ENCODE measurements at places on chromosomes 7 and 10.

DNA sequence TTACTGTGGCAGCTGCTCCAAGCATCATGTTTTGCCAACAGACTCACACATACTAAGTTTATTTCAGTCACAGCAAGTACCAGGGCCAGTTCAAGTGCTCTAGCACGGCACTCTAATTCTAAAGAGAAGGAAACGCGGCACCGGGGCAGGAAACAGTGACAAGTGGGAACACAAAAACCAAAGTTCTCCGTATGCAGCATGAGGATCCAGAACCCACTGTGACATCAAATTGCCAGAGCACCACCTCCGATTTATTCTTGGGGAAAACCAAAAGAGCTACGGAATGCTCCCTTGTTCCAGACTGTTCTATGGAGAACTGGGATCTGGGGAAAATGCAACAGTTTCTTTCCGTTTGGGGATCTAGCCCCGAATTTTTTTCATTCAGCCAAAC, 448 bp upstream of the PTER start:
- peak; percentile 14 for DNase-seq

GRCh38 chr10:21688009-21688332, 153.9 kb downstream of the MLLT10 start:
- DNase-seq = no peak

DNA sequence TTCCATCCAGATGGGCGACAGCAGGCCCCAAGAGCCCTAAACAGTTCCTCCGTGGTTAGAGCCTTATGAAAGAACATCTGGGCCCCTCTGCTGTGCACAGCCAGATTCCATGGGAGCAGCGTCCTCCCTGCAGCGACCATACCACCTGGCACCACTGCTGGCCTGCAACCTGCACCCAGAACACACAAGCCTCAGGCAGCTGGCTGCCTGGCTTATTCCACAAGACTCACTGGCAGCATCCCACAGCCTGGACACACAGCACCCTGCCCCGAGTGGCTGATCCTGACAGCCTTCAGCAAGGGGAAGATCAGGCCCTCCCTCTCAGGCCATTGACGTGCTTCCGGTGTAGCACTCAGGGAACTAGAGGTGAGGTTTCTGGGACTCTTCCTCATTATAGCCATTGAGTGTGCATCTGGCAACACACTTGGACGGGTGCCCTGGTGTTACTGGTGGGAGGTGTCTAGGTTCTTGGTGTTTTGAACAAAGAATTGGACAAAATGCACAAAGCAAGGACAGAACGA, 33.7 kb upstream of the ERCC6 start:
- DNase-seq = no peak

DNA sequence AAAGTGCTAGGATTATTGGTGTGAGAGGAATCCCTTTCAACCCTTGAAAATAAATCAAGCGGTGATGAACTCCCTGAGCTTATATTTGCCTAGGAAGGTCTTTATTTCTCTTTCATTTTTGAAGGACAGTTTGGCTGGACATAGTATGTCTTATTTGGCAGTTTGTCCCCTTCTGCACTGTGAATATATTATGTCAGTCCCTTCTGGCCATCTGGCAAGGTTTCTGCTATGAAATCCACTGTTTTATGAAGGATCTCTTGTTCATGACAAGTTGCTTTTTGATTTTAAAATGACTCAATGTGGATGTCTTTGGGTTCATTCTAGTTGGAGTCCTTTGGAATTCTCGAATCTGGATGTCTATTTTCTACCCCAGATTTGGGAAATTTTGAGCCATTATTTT, 21.7 kb upstream of the MCM10 start:
- no peak for DNase-seq

GRCh38 chr10:3782451-3783315, 2.3 kb downstream of the KLF6 start:
- DNase-seq = peak; percentile 41

DNA sequence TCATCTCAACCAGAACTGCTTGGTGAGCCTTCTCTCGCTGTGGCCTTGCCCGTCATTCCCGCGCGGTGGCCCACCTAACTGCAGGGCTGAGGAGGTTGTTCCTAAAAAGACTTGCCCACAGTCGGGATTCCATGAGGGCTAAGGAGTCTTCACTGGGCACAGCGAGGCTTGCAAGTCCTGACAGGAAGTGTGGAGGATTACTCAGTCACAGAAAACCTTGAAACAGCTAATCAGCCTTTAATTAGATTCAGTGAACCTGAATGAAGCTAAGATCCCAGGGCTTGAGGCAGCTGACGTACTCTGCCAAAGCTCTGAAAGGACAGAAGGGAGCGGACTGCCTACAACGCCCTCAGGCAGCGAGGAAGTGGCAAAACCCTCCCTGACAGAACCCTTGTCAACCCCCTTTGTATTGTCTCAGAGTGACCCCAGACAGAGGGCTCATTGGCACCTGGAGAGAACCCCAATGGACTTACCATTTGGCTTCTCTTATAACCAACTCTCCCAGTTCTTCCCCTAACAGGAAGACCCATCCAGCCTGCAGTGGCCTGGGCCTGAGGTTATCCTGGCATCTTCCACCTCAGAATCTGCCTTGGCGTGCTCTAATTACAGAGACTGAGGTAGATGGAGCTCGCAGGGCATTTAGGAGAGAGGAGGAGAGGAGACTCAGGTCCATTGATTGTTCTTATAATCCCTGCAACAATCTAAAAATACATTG, 2.5 kb upstream of the LAMB4 start:
- DNase-seq = no peak

DNA sequence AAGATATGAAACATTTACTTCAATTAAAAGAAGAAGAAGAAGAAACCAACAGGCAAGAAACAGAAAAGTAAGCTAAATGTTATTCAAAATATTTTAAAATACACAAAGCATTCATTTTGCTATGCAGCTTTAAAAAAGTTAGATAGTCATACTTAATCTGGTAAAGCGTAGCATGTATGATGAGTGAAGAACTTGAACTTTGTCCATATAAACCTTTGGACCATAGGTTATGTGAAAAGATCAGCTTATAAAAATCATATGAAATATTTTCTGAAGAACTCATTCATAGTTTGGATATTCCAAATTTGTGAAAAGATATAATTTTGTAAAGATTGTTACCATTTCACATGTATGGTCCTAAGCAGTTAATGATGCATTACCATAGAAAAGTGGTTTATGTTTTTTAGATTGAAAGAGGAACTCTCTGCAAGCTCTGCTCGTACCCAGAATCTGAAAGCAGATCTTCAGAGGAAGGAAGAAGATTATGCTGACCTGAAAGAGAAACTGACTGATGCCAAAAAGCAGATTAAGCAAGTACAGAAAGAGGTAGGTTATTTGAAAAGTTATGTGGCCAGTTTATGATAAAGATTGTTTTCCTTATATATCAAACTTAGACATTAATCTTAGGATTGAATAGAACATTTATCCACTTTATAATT, 37.3 kb downstream of the KIF20B start:
- no peak for DNase-seq

- no peak for DNase-seq
Observed at GRCh38 chr7:52995676-52996075, 39.8 kb upstream of the POM121L12 start.

DNA sequence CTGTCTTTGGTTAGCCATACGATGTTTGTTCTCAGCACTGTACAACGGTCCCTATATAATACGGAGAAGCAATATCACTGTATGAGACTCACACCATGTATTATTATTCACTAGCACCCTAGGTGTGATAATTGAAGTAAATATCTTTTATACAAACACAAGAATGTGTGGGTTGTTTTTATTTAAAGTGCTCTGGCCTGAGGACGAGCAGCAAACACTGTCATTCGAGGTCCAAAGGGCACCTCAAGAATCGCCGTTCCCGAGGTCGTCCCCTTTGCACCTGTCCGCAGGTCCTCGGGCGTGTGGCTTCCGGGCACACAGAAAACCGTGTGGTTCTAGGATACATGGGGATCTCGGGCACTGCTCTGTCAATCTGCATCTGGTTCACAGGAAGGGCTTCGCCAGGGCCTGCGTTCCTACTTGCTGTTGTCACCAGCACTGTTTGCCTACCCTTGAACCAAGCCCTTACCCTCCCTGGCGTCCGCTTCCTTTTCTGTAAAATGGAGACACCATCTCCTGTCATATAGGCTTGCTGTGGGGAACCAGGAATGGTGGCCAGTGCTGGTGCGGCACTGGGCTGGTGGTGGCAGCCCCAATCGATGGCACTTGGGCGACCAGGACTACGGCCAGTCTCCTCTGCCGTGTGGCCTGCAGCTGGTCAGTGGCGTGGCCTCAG, 28.5 kb upstream of the SH2B2 start:
- DNase-seq = no peak

DNA sequence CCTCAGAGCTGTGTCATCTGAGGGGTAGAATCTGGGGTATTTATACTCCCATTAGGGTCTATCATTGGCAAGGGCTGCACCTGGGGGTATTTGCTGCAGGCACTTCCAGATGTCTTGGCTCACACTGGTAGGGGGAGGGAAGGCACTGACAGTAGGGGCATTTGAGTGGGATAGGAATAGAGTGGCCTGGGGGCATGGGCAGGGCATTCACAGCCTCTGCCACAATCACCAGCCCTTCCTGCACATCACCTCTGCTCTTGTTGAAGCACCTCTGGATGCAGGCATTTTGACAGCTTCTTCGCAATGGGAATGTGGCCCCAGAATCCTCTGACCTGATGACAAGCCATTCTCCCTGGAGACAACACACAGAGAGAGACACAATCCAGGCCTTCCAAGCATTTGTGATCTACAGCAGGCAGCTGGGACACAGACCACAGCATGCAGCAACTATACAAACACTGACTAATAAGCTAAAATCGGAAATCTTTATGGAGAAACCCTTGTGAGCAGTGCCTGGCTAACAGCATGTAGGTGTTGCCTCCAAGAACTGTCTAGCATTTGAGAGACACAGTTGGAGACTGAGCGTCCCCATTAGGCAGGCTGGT, 178.5 kb downstream of the KCNMA1 start:
- DNase-seq = no peak

- DNase-seq = no peak
Observed at GRCh38 chr7:156752367-156753228, 112.0 kb downstream of the RNF32 start.

DNA sequence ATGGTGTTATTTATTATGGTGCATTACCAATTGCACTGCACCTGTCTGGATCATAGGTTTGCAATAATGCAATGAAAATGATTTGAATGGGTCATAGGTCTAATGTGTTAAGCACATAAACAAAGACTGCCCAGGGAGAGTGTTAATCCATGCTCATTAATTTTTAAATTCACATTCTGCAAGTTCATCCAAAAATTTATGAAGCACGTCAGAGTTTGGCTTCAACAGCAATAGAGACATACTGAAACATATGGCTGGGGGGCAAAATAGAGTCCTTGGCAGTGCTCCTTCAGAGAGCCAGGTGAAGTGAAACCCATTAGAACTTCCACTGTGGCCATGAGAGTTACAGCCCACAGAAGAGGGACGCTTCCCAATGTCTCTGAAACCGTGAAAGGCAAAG, 441.1 kb downstream of the POM121L12 start:
- no peak for DNase-seq

- no peak for DNase-seq
Observed at GRCh38 chr10:128316925-128317324, 190.7 kb upstream of the MKI67 start.

- no peak for DNase-seq
Observed at GRCh38 chr10:61998937-61999336, 97.4 kb downstream of the ARID5B start.

- peak; percentile 86 for DNase-seq
Observed at GRCh38 chr7:151017953-151018420, 6.3 kb downstream of the ATG9B start.

DNA sequence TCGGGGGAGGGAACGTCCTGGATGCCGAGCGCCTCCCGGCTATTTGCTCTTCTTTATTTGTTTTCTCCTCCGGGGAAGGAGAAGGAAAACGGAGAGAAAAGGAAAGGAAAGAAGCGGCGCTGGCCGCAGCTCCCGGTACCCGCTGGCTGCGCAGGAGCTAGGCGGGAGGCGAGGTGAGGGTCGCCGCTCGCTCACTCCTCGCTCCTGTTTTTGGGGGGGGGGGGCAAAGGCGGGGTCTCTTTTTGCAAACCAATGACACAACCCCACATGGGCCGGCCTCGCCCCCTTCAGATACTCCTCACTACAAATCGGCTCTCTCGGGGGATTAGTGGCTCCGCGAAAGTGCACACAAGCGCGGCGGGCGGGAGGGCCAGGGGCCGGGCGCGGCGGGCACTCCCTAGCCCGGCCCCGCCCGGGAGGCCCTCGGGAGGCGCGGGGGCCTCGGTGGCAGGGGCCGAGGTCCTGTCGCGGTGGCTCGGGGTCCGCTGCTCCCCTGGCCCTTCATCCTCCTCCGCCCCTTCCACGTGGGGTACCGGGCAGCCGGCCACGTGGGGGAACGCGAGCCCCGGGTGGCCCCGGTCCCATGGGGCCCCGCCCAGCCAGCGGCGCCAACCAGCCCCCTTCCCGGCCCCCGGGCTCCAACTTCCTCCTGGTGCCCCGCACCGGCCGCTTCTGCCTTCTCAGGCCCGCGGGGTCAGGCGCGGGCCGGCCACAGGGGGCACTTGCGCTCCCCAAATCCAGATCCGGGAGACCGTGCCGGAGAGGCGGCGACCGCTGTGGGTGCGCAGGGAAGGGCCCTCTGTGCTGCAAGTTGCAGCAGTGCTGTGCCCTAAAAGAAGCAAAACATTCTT, 718 bp upstream of the CTBP2 start:
- DNase-seq = no peak

DNA sequence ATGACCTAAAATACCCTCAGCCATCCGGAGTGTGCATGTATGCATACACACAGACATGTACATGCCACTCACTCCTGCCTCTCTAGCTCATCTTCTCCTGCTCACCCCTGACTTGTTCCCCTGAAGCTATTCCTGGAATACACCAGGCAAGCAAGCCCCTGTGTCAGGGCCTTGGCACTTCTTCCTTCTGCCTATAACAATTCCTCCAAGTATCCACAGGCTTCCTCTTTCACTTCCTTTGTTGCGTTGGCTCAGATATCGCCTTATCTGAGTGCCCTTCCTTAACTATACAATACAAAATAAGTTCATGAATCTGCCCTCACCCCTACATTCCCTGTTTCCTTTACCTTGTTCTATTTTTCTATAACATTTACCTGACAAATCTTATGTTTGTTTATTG, 88.8 kb downstream of the NOD1 start:
- no peak for DNase-seq

DNA sequence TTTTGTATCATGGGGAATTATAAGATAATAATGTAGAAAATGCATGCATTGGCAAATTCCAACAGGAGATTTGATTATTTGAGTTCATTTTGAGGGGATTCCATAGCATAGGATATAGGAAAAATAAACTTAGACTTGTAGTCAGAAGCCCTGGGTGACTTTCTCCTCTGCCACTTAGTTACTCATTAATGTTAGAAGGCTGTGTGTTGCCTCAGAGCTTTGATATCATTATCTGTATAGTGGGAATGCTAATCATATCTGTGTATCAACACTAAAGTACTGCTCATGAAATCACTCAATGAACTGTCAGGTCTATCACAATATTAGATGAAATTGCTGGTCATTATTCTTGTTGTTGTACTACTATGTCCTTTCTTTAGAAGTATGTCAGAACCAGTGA, 23.0 kb upstream of the TEX47 start:
- no peak for DNase-seq

DNA sequence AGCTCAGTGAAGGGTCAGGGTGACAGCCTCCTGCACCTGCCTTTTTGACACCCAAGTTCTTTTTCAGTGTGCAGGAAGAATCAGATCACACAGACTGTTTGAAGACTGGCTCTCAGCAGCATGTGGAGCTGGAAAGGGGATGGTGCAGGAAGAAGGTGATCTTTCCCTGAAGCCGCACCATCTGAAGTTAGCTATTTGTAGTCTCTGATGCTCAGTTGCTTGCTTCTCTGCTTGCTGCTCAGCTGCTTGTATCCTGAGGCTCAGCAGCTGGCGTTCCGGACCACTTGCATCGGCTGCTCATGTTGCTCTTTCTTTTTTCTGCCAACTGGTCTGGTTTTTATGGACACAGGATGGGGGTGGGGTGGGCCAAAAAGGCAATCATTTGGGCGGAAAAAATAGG, 15.8 kb upstream of the DNMBP start:
- DNase-seq = no peak
